ENCODE measurements at places on chromosomes 1 and 21.

DNA sequence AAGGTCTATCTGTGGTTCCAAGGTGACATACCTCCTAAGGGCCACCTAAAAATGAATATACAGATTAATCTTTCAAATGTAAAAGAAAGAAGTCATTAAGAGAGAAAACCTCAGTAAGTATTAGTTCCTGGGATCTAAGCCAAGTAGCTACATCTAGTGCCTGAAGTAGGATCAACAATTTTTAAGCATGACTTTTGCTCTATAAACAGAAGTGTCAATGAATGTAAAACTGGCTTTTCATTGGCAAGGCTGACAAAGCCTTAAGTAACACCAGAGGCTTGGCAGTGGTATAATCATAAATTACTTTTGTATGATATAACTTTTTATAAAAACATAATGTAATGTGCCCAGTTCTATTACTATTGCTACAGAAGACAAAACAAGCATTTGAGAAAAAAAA, 12.2 kb upstream of the ACADM start:
- no peak for DNase-seq

DNA sequence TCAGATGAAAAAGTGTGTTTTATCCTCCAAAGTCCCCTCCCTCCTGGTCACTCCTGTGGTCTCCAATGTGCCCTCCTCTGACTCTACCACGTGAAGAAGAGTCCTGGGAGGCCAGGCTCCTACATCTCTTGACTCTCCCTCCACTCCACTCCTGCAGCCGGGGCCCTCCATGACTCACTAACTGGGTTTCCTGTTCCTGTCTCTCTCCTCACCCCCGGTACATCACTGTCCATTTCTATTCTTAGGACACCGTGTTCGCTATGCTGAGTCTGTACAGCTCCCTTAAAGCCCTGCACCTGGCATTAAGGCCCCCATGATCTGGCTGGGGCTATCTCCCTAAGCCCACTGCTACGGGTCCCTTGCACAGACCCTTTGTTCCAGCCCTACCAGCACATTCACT, 93.4 kb downstream of the BCAR3 start:
- no peak for DNase-seq

- DNase-seq = peak; percentile 21
Observed at GRCh38 chr1:59673573-59674450, 140.9 kb upstream of the HOOK1 start.

DNA sequence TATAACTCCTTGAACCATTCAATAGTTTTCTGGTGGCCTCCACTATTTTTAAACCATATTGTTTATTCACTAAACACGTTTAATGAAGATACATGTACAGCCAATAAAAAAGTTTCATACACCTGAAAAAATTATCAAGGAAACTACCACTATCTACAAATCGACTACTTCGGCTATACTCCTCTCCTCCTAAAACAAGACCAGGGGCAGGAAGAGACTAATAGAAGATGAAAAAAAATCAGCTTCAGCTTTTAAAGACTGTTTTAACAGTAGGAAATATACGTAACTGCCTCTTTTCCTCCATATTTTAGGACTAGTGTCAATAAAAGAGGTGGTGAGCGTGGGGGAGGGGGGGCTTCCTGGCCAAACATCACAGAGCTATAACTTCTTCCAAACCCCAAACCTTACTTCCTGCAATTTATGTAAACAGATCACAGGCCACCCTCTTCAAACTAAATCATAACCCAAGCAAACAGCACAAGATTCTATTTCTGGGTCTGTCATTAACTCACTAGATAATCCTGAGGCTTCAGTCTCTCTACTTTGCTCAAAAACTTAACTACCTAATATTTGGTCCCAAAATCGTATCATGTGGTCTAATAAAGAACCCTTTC, 15.1 kb downstream of the FOXJ3 start:
- no peak for DNase-seq

DNA sequence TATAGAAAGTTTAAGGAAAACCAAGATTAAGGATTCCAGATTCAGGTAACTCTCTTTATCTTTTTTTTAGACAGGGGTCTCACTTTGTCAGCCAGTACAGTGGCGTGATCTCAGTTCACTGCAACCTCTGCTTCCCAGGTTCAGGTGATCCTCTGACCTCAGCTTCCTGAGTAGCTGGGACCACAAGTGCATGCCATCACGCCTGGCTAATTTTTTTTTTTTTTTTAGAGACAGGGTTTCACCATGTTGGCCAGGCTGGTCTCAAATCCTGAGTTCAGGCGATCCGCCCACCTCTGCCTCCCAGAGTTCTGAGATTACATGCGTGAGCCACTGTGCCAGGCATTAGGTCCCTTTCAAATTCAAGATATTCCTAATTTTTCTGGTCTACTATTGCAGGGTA, 15.9 kb downstream of the LZIC start:
- DNase-seq = no peak

All from esophagus squamous epithelium (tissue), 5 donors.